ENCODE measurements at places on chromosomes 1 and 21. TPM values are rescaled to one million over a fixed set of nuclear protein-coding genes. Genes with fewer than 3 reads are reported as not detected.

The MYOG gene
- total RNA-seq: not detected

The KRTAP11-1 gene
- not detected for total RNA-seq

The SELP gene
- total RNA-seq: 1.6 TPM

The SPRR2E gene
- total RNA-seq: not detected

The TCHH gene
- under 0.01 TPM for total RNA-seq

The CELA2B gene
- total RNA-seq: 1,481 TPM

The CLCNKA gene
- 2.1 TPM for total RNA-seq

The MARK1 gene
- total RNA-seq: 5.3 TPM

The CD48 gene
- total RNA-seq: 5.7 TPM

The DISP1 gene
- 4.0 TPM for total RNA-seq

The LTN1 gene
- total RNA-seq: 20.0 TPM

The XCL2 gene
- not detected for total RNA-seq

The C1orf56 gene
- total RNA-seq: 6.9 TPM

The MFAP2 gene
- total RNA-seq: 13.5 TPM

The MTARC1 gene
- 5.2 TPM for total RNA-seq

The PCSK9 gene
- 13.8 TPM for total RNA-seq

The OR2T12 gene
- total RNA-seq: not detected

The GPR153 gene
- total RNA-seq: 4.9 TPM

The AADACL3 gene
- total RNA-seq: not detected

The PPFIA4 gene
- not detected for total RNA-seq

The RNF186 gene
- total RNA-seq: 9.2 TPM

The CA14 gene
- not detected for total RNA-seq

The ANKRD65 gene
- total RNA-seq: 11.2 TPM

The ANXA9 gene
- 33.3 TPM for total RNA-seq

The TTLL10 gene
- total RNA-seq: 0.78 TPM

The SHE gene
- total RNA-seq: 4.2 TPM

The CLCA1 gene
- not detected for total RNA-seq

The DMBX1 gene
- total RNA-seq: not detected

The C1orf226 gene
- 4.0 TPM for total RNA-seq

The PPM1J gene
- 2.3 TPM for total RNA-seq

The PARS2 gene
- 0.66 TPM for total RNA-seq

The PROK1 gene
- total RNA-seq: 0.26 TPM

The KIF21B gene
- 1.6 TPM for total RNA-seq

The TMPRSS15 gene
- not detected for total RNA-seq

The TEDDM1 gene
- not detected for total RNA-seq

The DISP3 gene
- total RNA-seq: not detected

The HES3 gene
- not detected for total RNA-seq

The SFN gene
- total RNA-seq: 1.6 TPM

The NDUFV3 gene
- 55.0 TPM for total RNA-seq

The ATF3 gene
- 8.6 TPM for total RNA-seq

The ZNF124 gene
- total RNA-seq: 20.8 TPM

The CNR2 gene
- not detected for total RNA-seq

The PRDM16 gene
- 15.2 TPM for total RNA-seq

The PRR9 gene
- total RNA-seq: not detected

The CYP4A22 gene
- not detected for total RNA-seq

The NRIP1 gene
- total RNA-seq: 18.5 TPM

The FAM76A gene
- 7.6 TPM for total RNA-seq

The IGSF3 gene
- 4.6 TPM for total RNA-seq

The PSRC1 gene
- total RNA-seq: 1.8 TPM

The NKAIN1 gene
- not detected for total RNA-seq

The LCE1B gene
- total RNA-seq: not detected

The PDC gene
- total RNA-seq: not detected

The GUCA2A gene
- total RNA-seq: not detected

Data from body of pancreas (tissue), 4 donors.